Adrenal gland (tissue), 19 donors: ENCODE measurements at places on chromosomes 7 and 10.

GRCh38 chr10:82883603-82884002, 1008.6 kb downstream of the NRG3 start:
- no peak for DNase-seq

DNA sequence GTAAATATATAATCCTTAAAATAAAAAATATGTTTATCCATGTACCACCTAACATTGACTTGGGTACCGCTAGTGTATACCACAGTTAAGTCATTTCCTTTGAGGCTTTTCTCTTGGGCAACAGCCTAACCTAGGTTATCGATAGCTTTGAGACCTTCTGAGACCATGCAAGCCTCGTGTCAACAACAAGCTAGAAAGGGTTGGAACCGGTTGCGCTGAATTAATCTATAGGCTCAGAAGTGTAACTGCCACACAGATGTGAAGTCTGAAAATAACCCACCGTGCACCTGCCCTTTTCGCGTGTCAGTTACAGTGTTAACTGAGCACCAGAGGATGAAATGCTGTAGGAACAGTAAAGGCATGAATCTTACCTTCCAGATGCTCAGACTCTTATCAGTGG, 59.8 kb downstream of the ARID5B start:
- DNase-seq, result no peak

- DNase-seq, result no peak
Measured at GRCh38 chr10:76618641-76619040, 1019.0 kb downstream of the KCNMA1 start.

GRCh38 chr7:143490717-143491306, 13.1 kb downstream of the TAS2R41 start:
- DNase-seq, result peak; percentile 27

GRCh38 chr7:50455658-50456057, 5.5 kb upstream of the FIGNL1 start:
- no peak for DNase-seq

DNA sequence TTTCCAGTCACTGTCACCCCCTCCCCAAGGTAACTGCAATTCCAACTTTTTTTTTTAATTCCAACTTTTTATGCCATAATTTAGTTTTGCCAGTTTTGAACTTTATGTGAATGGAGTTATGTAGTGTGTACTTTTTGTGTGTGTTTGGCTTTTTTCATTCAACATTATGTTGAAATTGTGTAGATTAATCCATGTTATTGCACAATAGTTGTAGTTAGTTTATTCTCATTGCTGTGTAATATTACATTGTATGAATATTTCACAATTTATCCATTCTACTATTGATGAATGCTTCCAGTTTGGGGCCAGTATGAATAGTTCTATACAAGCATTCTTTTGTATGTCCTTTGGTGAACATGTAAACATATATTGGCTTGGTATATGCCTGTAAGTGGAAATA, 32.5 kb downstream of the MXI1 start:
- no peak for DNase-seq

DNA sequence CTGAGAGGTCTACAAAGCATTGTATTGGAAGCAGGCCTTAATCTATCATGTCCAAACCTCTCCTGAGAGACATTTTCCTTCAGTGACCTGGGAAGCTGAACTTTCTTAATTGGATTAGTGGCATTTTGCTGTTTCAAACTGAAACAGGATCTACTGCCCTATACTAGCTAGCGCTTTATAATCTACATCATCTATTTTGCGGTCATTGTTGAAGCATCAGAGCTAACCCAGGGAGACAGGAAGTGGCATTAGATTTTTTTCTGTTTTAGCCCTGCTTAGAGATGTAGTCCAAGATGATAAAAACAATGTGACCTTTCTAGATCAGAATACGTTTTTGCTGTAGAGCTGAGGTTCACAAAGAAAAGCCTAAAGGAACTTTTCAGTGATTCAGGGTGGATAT, 147.4 kb upstream of the AGR3 start:
- no peak for DNase-seq

DNA sequence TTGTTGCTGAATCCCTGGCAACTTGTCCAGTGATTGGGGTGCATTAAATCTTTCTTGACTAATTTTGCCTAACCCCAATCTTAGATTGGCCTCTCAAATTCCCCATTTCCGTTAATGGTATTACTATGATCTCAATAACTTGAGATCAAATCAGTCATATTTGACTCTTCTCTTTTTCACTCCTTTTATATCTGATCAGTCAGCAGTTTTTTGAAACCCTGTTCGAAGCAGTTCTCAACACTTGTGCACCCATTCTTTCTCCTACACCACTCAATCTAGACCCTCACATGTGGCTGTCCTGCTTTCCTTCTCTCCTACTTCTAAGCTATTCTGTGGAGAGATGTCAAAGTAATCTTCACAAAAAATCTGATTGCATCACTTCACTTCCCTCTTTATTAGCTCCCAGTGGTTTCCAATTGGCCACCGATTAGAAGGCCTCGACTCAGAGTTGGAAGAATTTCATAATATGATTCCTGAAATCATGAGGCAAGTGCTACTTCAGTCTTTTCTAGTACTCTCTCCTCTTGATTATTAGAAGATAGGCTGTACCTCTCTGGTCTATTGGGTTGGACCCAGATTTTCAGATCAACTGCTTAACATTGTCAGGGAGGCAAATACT, 128.9 kb downstream of the ZNF365 start:
- DNase-seq, result no peak

- DNase-seq, result no peak
Measured at GRCh38 chr10:24469993-24470392, 253.7 kb downstream of the ARHGAP21 start.

GRCh38 chr7:43977525-43977924, 20.2 kb upstream of the SPDYE1 start:
- DNase-seq, result no peak

DNA sequence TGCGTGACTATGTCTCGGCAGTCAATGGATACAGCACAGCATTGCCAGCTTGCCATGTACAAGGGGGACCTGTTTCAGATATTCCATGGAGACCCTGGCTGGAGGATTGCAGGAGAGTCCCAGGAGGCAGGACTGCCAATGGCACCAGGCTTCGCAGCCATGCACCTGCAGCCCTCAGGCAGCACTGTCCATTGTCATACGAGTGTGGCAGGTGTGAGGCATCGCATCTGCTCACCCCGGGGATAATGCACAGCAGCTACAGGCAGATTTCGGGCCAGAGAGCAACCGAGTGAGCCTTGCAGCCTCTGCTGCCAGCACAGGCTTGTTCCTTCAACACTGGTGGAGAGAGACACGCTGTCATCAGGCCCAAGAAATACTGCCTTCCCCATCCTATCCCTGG, 415.1 kb downstream of the PAXIP1 start:
- DNase-seq, result no peak

DNA sequence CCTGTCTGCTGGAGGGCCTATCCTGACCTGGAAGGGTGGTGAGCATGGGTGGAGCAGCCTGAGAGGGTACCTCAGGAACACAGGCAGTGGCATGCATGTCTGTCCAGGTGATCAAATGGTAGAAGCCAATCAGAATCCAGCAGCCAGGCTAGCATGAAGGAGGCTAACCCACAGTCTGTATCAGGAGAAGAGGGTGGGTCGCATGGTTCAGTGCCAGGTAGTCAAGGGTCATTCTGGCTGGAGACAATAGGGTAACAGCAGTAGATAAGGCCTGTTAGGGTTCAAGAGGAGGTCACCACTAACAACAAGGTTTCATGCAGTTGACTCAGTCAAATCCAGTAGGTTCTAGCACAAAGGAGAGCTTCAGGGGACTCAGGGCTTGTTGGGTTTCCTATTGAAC, 10.4 kb downstream of the ALDH18A1 start:
- DNase-seq, result no peak

- no peak for DNase-seq
Measured at GRCh38 chr7:122965306-122965705, 30.2 kb downstream of the TAS2R16 start.

- no peak for DNase-seq
Measured at GRCh38 chr7:4051696-4052095, 630.4 kb upstream of the FOXK1 start.

- DNase-seq, result no peak
Measured at GRCh38 chr7:69908454-69908853, 310.2 kb downstream of the AUTS2 start.

- no peak for DNase-seq
Measured at GRCh38 chr10:88980247-88980646, 10.4 kb upstream of the FAS start.
